ENCODE measurements at places on chromosomes 7 and 10.

DNA sequence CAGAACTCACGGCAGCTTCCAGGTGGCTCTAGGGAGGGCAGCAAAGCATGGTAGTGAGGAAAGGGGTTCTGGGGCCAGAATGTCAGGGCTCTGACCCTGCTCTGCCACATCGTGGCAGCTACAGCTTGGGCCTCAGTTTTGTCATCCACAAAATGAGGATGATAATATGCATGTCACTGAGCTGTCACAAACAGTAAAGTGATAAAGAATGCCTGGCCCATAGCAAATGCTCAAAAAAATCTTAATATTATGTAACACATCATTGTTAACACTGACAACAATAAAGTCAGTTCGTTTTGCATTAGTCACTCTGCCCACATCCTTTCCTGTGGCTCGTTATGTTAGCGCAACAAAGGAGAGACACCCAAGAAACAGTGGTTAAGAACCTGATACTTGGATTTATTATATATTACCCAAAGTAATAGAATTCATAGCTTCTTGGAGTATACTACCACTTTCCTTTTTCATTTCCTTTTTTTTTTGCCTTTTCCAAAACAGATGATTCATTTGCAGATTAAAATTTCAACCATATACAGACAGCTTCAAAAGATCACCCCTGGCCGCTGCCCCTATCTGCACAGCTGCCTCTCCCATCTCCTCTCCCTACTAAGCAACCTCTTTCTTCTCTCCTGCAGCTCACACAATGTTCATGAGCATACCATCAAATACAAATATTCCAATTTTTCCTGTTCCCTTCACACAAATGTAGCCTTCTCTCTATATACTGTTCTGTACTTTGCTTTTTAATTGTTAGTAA, 45.5 kb upstream of the DDC start:
- DNase-seq: no peak

DNA sequence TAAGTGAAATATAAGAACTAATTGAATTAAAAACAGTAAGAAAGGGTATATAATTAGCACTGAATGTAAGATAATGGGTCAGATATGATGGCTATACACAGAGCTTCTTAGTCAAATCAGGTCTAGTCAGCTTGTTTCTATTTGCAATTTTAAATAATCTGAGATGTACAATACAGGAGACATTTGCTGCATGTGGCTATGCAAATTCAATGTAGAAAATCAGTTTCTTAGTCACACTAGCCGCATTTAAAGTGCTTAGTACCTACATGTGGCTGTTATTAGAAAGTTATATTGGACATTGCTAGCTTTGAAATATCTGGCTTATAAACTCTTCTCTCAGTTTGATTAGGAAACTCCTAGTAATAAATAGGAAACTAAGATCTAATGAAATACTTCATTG, 25.3 kb downstream of the CCDC7 start:
- no peak for DNase-seq

DNA sequence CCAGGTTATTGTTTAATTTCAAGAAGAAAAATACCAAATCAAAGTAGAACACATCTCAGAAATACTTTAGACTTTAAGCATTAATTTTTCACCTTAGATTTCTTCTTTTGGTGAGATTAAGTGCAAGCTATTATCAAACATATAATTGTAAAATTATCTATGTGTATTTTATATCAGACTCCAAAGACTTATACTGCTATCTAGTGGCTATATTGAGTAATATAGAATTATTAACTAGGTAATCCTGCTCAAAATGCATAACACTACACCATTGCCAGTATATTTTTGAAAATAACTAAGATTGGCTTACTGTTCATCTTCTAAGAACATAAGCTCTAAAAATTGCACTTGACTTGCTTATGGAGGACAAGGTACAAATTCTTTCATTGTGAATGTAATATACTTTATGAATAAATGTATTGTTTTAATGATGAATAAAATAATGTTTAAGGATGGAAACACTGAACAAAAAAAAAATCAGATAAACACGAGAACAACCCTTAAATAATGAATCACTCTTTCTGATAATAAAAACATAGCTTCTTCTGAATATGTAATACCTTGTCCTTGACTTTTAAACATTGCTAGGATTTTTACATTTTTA, 86.7 kb upstream of the GNAI1 start:
- DNase-seq: no peak

- no peak for DNase-seq
Measured at GRCh38 chr10:91567815-91568214, 65.1 kb downstream of the PPP1R3C start.

GRCh38 chr7:106457678-106458077, 172.9 kb upstream of the NAMPT start:
- DNase-seq: no peak

DNA sequence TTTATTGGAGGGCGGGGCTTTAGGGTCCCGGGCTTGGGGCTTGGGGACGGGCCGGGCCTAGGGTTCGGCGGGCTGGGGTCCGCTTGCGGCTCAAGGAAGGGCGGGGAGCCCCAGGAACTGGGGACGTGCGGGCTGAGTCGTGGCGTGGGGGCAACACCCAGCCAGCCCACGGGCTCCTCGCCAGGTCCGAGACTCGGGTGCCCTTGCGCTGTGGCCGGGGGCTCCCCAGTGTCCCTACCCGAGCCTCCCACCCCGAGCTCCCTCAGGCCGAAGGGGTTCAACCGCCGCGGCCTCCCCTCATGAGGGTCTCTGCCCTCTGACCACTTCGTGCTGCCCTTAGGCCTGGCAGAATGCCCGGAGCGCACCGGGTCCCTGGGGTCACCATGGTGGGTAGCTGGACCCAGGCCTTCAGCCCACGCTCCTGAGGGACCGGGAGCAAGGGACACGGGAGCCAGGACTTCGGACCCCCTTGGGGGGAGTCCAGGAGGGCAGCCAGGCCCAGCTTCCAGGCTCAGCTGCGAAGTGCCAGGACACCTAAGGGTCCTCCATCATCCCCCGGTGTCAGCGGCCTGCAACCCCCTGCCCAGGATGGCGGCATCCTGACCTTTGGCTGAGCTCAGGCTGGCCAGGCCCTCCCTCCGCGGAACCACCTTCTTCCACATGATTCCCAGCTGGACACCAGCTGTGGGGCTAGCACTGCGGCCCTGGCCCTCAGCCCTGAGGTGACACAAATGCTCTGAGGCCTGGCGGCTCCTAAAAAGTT, 524 bp upstream of the FUOM start:
- no peak for DNase-seq

- no peak for DNase-seq
Measured at GRCh38 chr7:21704359-21704758, 161.5 kb downstream of the DNAH11 start.

GRCh38 chr7:5213286-5213645, 23.2 kb downstream of the WIPI2 start:
- peak; percentile 35 for DNase-seq

- no peak for DNase-seq
Measured at GRCh38 chr7:129777993-129778769, 166.7 kb downstream of the NRF1 start.

DNA sequence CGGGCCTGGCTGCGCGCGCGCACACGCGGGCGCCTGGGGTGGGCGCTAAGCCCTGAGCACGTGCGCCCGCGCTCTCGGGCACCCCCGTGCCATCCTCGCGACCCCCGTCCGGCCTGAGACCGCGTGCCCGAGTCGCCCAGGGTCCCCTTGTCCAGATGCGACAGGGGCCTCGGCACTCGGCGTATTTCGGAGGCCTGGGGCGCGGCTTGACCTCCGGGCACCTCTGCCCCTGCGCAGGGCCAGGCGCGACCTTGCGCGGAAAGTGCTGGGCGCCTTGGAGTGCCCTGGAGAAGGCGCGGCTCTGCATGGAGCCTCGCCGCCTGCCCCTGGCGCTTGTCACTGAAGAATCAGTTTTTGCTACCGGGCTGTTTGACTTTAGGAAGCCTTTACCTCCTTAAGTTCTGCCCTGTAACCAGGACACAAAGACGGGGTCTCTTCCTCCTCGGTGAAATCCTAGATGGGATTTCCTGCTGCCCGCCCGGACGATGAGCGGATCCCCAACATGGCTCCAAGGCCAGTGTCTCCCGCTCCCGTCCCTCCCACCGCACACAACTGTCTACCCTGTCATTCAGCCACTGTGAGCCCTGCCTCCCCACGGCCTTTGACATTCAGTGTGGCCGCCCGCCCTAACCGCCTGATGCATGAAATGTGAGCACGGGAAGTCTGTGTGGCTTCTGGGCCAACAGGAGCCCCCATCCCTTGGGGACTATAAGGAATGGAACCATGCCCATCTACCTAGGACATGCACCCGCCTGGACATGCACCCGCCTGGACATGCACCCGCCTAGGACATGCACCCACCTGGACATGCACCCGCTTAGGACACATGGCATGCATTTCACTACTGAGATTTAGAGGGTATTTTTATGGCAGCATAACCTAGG, 1.1 kb upstream of the STK32C start:
- DNase-seq: peak; percentile 62

- peak; percentile 73 for DNase-seq
Measured at GRCh38 chr7:39950473-39951225, 593 bp downstream of the CDK13 start.

GRCh38 chr10:78817361-78817760, 251.4 kb upstream of the ZMIZ1 start:
- DNase-seq: no peak

DNA sequence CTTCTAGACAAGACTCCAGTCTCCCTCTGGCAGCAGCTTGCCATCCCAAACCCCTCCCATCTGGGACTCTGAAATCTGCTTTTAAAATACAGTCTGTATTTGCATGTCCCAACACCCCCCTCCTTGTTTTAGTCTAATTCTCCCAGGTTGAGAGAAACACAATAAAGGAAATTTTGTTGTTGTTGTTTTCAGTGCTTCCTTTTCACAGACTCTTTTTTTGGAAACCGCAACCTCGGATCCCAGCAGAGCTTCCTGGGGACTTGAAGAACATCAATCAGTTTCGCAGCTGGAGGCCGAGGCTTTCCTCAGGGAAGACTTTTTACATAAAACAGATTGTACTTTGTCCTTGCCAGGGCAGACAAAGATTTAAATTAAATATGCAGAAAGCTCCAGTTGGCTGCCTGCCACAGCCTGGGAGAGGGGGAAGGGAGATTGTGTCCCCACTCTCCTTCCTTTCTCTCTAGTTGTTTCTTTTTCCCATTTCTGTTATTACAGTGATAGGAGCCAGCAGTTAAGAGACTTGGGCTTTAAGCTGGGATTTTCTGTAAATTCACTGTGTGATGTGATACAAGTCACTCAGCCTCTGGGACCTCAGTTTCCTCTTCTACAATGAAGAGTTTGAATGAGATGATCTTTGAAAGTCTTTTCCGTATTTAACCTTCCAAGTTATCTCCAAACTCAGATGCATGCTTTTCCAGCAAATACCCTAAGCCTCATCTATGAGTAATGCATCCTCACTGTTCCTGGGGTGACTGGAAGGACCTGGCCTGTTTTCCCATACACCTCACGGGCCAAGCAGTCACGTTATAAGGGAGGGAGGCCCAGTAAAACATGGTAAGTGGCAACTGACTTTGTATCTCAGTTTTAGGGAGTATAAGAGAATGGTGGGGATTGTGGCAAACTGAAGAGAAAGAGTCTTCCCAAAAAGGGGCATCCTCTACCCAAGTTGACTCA, 192.3 kb downstream of the REEP3 start:
- DNase-seq: peak; percentile 51

DNA sequence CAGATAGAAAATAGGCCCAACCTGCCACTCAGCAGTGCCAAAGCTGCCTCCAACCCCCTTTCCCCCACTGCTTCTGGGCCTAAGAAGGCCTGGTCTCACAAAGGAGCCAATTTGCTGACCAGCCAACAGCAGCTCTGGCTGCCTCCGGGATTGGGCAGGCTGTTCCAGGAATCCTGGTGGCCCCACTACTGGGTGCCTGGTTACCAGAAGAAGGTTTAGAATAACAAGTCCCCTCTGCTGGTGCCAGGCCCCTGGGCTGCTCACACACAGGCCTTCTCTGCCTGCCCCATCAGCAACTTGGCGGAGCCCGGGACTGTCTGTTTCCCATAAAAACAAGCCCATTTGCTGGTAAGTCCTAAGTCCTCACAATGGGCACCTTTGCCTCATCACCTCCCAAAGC, 1.2 kb downstream of the PHKG1 start:
- peak; percentile 66 for DNase-seq

DNA sequence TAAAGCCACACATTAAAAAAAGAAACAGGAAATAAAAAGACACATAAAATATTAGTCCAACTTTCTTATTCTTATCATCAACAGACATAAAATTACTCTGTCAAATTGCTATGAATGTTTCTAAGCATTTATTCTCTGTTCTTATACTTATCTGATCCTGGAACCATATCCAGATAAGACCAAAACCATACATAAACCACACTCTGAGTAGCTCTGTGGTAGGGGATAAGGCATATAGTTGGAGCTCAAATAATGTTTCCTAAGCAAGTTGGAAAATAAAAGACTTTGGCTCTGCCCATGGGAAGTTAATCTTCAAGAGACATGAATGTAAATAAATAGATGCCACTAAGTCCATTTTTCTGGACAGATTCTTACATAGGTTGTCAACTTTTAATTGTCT, 103.1 kb upstream of the PLXDC2 start:
- DNase-seq: no peak

- DNase-seq: no peak
Measured at GRCh38 chr7:46953008-46953407, 628.9 kb downstream of the TNS3 start.

DNA sequence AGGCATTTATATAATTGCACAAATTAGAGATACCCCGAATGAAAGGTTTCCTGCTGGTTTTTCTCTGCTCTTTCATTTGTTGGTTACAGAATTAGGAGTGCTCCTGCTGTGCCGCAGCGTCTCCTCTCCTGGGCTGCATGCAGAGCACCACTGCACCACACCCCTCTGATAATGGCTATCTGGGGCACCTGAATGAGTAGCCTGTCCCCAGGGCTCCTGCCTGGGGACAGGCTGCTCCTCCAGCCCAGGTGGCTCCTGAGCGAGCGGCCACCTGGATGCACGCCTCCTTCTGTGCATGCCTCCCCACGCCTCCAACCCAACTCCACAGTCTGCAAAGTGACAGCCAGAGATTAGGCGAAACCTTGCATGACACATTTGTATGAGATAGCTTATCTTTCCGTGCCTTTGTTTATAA, 242.6 kb upstream of the FZD8 start:
- DNase-seq: no peak

- DNase-seq: no peak
Measured at GRCh38 chr7:116548506-116548905, 23.7 kb downstream of the CAV1 start.

GRCh38 chr10:87612115-87612514, 47.6 kb upstream of the PAPSS2 start:
- no peak for DNase-seq
